ENCODE measurements at places on chromosomes 12 and 14. TPM values are rescaled to one million over a fixed set of nuclear protein-coding genes. Genes with fewer than 3 reads are reported as not detected.
A peak's percentile ranks its signal among the peaks of the same experiment; 100 is the strongest.

DNA sequence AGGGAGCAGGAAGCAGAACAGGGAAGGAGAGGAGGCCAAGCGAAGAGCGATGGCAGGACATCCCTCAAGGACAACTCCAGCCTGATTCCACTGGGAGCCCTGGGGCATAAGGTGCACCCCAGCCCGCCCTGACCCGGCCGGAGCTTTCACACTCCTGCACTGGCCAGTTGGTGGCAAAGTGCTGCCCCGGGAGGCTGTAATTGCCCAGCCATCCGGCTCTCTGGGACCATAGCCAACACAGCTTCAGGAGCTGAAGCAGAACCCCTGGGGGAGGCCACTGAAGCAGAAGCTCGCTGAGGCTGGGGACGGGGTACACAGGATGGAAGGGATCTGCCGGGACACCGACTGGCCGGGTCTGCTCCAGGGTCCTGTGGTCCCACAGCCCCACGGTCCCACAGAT lies 41.9 kb upstream of the BEGAIN start:
- no peaks in the 10 kb centered on the region for H3K4me1 ChIP-seq
- H3K4me3 ChIP-seq, result no peak overlapping the region
- no peak overlapping the region for H3K27ac ChIP-seq
- no peaks in the 10 kb centered on the region for H3K36me3 ChIP-seq
- H3K27me3 ChIP-seq, result peaks cover 58% of the 10 kb centered on the region

DNA sequence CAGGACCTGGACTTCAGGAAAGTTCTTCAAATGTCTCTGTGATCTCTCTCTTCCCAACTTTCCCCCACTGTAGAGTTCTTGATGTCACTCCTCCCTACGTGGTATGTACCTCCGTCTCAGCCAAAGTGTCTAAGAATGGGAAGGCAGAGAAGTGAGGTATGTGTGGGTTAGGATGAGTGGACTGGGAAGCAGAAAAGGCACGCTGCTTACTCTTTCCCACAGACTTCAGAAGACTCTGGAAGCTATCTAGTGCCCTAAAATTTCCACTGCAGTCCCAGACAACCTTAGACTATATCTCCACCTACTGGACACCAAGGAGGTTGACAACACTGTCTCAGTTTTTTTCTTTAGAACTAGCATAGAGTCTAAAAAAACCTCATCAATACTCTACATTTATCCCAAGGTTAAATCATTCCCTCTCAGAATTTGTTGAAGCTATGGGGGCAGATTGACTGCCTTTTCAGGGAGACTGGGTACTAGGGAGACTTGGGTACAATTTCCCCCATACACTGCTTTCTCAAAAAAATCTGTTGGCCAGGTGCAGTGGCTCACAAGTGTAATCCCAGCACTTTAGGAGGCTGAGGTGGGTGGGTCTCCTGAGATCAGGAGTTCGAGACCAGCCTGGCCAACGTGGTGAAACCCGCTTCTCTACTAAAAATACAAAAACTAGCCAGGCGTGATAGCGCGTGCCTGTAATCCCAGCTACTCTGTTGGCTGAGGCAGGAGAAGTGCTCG lies 20.6 kb upstream of the ITGA5 start:
- no peak overlapping the region for H3K27ac ChIP-seq
- no peak overlapping the region for H3K4me3 ChIP-seq
- peaks cover 6% of the 10 kb centered on the region for H3K4me1 ChIP-seq

GRCh38 chr14:102096569-102097188 lies 9.8 kb upstream of the HSP90AA1 start:
- H3K36me3 ChIP-seq, result peaks cover 3% of the 10 kb centered on the region
- DNase-seq, result peak; percentile 88
- no peak overlapping the region for H3K27ac ChIP-seq
- H3K4me1 ChIP-seq, result peaks cover 17% of the 10 kb centered on the region
- no peaks in the 10 kb centered on the region for H3K27me3 ChIP-seq

DNA sequence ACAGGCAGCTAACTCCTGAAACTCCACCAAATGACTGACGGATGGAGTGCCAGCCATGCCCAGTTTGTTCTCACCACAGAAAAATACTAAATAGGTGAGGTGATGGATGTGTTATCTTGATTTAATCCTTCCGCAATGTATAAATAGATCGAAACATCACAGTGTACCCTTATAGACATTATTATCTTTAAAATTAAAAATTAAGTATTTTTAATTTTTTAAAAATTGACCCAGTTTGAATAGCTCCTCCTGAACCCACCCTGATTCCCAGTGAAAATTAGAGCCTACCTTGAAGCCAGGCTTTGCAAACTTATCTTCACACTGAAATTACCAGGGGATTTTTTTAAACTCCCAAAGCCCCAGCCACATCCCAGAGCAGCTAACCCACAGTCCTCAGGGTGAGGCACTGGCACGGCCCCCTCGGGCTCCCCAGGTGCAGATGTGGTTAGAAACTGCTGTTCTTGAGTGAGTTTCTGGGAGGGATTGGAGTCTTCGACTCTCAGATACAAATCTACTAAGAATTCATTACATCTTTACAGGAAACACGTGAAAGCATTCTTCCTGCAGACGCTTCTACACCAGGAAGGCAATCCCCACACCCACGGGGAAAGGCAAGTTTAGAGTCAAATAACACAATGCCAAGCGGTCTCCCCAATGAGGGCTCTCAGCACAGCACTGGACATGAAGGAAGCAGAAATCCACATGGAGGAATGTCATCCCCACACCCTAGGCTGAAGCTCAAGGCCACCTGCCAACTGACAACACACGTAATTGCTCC lies 126.4 kb downstream of the RIMBP2 start:
- no peaks in the 10 kb centered on the region for H3K4me1 ChIP-seq
- no peaks in the 10 kb centered on the region for H3K27me3 ChIP-seq
- H3K36me3 ChIP-seq, result no peaks in the 10 kb centered on the region
- no peak for DNase-seq
- no peak overlapping the region for H3K27ac ChIP-seq

GRCh38 chr12:120055231-120056000 lies 61.1 kb downstream of the RAB35 start:
- H3K4me3 ChIP-seq, result no peak overlapping the region
- H3K27ac ChIP-seq, result no peak overlapping the region
- H3K27me3 ChIP-seq, result peaks cover 24% of the 10 kb centered on the region

The TSPAN19 gene
- total RNA-seq, result not detected

The HHIPL1 gene
- total RNA-seq, result 2.0 TPM

DNA sequence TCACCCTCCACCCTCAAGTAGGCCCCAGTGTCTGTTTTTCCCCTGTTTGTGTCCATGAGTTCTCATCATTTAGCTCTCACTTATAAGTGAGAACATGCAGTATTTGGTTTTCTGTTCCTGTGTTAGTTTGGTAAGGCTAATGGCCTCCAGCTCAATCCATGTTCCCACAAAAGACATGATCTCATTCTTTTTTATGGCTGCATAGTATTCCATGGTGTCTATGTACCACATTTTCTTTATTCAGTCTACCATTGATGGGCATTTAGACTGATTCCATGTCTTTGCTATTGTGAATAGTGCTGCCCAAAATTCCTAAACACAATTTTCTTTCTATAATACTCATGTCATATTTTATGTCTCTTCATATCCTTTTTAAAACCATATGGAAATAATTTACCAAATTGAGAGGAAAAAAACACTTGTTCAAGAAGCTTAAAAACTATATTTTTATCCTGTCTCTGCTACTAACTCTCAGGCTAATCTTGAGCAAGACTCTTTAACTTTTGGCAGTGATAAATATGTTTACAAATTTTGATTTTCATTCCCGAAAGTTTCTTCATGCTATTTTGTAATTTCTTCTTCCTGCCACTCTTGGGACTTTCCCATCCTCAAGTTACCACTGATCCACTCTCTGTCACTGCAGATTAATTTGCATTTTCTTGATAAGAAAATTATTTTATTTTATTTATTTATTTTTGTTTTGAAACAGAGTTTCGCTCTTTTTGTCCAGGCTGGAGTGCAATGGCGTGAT lies 28.0 kb upstream of the OSBPL8 start:
- no peak overlapping the region for H3K4me3 ChIP-seq
- no peak for DNase-seq
- H3K36me3 ChIP-seq, result no peaks in the 10 kb centered on the region
- H3K27ac ChIP-seq, result no peak overlapping the region

GRCh38 chr12:113200021-113200797 lies 14.7 kb downstream of the RITA1 start:
- H3K27me3 ChIP-seq, result no peaks in the 10 kb centered on the region
- H3K4me3 ChIP-seq, result no peak overlapping the region

The ADCY4 gene
- total RNA-seq, result 25.3 TPM

DNA sequence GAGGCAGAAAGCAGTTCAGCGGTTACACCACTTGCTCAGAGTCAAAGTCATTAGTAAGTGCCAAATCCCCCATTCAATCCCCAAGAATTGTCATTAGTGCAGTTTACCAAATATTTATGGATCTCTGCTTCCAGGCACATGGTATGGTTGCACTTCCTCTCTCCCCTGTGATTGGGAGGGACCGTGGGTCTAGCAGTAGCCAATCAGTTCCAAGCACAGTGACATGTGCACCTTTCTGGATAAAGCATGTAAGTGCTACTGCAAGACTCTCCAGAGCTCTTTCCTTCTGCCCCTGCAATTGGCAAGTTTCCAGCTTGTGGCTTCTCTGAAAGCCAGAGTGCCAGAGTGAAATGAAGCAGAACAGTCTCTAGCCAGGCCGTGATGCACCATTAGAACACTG lies 85.3 kb upstream of the FLRT2 start:
- no peak overlapping the region for H3K27ac ChIP-seq
- no peak overlapping the region for H3K4me3 ChIP-seq
- no peaks in the 10 kb centered on the region for H3K36me3 ChIP-seq
- DNase-seq, result no peak
- peaks cover 30% of the 10 kb centered on the region for H3K4me1 ChIP-seq

DNA sequence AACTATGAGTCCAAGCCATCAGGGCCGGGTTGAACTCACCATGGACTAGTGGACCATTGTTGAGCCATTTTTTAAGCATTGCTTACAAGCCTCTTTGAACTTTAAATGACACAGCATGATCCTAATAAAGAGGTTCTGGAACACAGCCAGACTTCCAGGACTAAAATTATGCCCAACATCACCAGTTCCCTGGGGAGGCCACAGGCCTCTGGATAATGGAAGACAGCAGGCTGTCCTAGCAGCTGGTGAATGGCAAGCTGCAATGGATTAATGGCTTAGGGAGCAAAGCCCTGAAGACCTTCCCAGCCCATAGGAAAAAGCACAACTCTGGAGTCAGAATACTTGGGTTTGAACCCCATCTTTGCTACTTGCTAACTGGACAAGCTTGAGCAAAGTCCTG lies 71.3 kb downstream of the FLRT2 start:
- H3K27me3 ChIP-seq, result no peaks in the 10 kb centered on the region
- H3K4me3 ChIP-seq, result no peak overlapping the region
- no peak for DNase-seq
- H3K27ac ChIP-seq, result no peak overlapping the region
- H3K36me3 ChIP-seq, result peaks cover 50% of the 10 kb centered on the region

The C12orf50 gene
- total RNA-seq, result not detected

- DNase-seq, result no peak
- no peak overlapping the region for H3K27ac ChIP-seq
- H3K4me1 ChIP-seq, result no peaks in the 10 kb centered on the region
- H3K27me3 ChIP-seq, result peaks cover 2% of the 10 kb centered on the region
Observed at GRCh38 chr14:41642367-41642766, 35.7 kb downstream of the LRFN5 start.

The RNASE4 gene
- 17.8 TPM for total RNA-seq

DNA sequence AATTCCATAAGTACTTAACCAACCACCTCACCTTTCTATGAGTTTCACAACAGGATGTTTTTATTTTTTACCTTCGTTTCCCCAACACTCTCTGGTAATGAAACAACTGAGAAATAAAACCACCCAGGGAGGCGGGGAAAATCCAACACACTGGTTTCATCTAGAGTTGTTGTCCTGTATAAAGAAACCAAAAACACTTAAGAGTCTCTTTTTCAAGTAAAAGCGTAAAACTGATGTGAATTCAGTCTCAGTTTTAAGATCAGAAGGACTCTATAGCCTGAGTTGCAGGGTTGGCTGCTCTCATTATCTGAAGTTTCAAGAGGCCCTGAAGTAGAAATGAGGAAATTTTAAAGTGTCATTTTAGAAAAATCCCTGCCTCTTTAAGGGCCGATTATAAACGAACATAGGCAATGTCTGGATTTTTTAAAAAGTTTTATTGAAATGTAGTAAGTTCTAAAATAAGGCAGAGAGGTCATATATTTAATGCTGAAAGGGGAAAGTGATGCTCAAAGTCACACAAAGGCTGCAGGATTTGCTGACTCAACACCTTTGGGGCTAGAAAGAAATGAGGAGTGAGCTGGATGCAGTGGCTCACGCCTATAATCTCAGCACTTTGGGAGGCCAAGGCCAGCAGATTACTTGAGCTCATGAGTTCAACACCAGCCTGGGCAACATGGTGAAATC lies 27.2 kb downstream of the HIGD1C start:
- peaks cover 10% of the 10 kb centered on the region for H3K36me3 ChIP-seq
- H3K4me3 ChIP-seq, result no peak overlapping the region
- no peak overlapping the region for H3K27ac ChIP-seq
- H3K4me1 ChIP-seq, result peaks cover 3% of the 10 kb centered on the region
- DNase-seq, result no peak
- H3K27me3 ChIP-seq, result no peaks in the 10 kb centered on the region

- H3K27me3 ChIP-seq, result no peaks in the 10 kb centered on the region
- H3K4me1 ChIP-seq, result no peaks in the 10 kb centered on the region
- peaks cover 3% of the 10 kb centered on the region for H3K36me3 ChIP-seq
- no peak overlapping the region for H3K27ac ChIP-seq
- no peak overlapping the region for H3K4me3 ChIP-seq
- no peak for DNase-seq
Observed at GRCh38 chr14:58138031-58138713, 13.8 kb downstream of the ARMH4 start.

DNA sequence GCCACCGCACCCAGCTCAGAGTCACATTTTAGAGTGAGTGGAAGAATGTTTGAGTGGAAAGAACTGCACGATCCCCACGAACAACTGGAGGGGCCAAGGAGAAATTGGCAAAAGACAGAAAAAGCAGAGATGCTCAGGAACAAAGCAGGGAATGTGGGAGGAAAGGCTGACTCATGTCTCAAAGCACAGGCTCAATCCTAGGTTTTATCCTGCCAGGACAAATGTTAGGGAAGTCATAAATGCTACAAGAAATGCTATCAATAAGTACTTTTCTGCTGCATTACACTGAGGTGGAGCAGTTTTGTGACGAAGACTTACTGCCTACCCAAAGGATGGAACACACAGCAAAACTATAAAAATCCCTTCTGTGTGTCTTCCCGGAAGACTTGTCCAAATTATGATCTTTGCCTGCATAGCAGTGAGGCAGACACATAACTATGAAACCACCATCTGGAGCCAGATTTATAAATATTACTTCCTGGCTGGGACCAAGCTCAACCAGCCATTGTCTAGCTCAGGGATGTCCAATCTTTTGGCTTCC lies 26.7 kb downstream of the NIN start:
- no peak overlapping the region for H3K27ac ChIP-seq
- no peak overlapping the region for H3K4me3 ChIP-seq
- peaks cover 24% of the 10 kb centered on the region for H3K4me1 ChIP-seq

Data from osteocyte (in vitro differentiated cells).